ENCODE measurements at places on chromosomes 4 and X.

- DNase-seq = peak; percentile 3
Measured at GRCh38 chrX:76279007-76279406, 106.1 kb downstream of the PBDC1 start.

DNA sequence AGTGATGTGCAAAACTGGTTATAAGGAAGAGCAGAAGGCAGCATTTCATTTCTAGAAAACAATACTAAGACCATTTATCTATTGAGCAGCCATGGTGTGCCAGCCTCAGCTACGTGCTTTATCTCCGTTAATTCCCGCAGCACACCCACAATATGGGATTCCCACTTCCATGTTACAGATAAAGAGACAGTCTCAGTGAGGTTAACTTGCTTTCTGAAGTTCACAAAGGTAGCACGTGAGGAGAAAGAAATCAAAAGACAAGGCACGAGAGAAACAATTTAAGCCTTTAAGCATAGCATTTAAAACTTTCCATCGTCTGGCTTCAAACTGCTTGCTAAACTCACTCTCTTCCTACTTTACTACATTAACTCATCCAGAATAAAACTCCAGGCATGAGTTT lies 8.0 kb upstream of the RPL34 start:
- no peak for DNase-seq

- no peak for DNase-seq
Measured at GRCh38 chr4:150216726-150217125, 138.5 kb downstream of the DCLK2 start.

DNA sequence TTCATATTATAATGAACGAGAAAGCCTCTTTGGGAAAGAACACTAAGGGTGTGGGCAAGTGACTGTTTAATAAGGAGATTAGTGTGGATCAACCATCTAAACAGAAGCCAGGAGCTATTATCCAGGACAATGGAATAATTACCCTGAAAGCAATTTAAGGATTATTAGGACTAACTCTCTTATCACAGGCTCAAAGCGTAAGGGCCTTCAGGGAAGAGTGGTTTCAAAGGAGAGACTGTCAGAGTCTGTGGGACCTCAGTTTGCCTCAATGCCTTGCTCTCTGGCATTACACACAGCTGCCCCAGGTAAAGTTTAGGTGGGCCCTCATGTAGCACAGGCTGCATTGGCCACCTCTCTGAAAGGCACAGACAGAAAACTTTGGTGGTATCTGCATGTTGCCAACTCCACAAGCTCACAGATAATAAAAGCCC lies 717.2 kb upstream of the ADGRL3 start:
- no peak for DNase-seq

DNA sequence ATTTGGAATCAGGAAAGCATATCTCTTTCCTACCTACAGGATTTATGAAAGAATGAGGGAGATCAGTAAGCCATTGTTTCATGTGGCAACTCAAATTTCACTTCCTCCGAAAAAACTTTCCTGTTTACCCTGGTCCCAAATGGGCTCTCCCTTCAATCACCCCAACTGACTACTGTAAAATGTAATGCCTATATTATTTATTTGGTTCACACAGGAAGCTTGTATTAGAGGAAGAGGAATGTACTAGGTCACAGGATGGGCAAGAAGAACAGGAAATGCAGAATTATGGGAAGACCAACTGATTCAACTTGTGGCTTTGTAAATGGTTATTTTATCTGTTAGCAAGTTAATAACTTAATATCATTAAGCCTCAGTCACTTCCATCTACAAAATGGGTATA lies 23.1 kb downstream of the COL4A6 start:
- DNase-seq = no peak

DNA sequence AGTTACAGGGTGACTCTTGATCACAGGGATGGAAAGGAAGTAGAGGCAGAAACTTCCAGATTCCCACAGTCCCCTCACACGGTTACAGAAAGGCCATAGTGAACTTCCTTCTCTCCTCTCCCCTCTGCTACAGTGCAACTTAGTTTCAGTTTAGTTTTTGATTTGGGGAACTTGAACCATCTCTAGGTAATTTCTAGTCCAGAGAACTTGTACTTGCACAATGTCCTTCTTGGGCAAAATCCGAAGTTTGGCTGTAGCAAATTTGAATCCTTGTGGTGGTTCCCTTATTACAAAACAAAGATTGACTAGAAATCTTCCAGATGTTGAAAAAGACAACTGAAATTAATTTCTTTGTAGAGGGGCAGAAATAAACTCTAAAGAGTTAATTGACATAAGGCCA lies 1.2 kb upstream of the BLTP1 start:
- DNase-seq = no peak

- no peak for DNase-seq
Measured at GRCh38 chr4:72468904-72469502, 100.0 kb downstream of the ADAMTS3 start.

DNA sequence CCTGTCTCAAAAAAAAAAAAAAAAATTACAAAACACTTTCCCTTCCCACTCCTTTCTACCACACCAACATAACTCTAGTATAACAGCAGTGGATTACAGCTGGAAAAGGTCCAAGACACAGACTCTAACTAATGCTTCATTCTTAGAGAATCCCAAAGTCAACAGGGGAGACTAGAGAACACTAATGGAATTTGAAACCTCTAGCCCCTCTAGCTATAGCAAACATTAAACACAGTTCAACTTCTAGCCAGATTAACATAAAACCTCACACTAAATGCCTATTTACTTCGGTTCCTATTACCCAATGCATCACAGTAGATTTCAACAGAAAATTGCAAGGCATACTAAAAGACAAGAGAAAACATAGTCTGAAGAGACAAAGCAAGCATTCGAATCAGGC lies 10.5 kb upstream of the DHX15 start:
- DNase-seq = no peak

DNA sequence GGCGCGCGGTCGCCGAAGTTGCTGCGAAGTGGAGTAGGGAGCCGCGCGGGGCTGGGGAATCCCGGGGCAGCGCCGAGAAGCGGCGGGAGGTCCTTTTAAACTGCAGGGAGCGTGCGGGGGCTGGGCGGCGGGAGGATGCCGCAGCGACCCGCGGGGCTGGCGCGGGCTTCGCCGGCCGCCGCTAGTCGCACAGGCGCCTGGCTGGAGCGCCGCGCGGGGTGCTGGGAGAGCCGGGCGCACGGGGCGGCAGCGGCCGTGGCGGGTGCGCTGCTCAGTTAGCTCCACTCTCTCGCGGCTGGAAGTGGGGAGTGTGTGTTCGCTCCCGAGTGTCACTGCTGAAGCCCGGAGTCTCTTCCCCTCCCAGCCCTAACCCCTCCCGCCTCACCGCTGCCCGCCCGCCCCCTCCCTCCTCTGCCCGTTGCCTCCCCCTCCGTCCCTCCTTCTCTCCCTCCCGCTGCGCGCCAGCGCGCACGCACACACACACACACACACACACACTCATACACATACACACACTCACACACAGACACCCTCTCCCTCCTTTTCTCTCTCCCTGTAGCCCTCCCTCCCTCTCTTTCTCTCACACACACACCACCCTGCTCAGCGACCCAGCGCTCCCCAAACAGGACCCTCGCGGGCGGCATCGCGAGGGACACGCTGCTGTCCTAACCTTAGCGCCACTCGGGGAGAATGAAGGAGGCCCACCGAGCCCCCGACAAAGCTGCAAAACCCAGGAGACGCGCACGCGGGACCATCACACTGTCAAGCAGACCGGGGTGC lies at the start of gene NDNF:
TSS of gene NDNF (minus strand) at position 312 of the 780 bp plus-strand sequence. CDS start 26,698 bp downstream, outside the sequence.
- no peak for DNase-seq

DNA sequence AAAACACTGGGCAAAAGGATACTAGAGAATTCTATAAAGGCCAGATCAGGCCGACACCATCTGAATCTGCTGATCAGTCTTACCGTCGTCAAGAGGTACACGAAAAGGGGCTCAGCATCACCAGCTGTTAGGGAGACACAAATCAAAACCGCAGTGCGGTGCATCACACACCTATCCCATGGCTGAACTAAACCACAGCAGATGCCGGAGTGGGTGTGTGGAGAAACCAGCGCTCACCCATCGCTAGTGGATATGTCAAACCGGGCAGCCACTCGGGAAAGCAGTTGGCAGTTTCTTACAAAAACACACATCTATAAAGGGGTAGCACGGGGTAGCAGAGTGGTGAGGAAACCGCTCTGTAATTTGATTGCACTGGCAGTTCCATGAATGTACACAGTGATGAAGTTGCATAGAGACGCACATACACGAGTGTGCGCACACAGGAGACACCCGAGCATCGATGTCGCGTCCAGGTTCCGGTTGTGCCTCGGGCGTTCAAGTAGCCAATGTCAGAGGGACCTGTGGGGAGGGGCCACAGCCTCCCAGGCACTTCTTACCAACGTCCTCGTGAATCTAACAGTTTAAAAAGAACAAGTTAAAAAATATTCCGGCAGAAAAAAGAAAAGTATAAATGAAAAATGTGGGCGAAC lies 23.1 kb upstream of the CCNQ start:
- no peak for DNase-seq

DNA sequence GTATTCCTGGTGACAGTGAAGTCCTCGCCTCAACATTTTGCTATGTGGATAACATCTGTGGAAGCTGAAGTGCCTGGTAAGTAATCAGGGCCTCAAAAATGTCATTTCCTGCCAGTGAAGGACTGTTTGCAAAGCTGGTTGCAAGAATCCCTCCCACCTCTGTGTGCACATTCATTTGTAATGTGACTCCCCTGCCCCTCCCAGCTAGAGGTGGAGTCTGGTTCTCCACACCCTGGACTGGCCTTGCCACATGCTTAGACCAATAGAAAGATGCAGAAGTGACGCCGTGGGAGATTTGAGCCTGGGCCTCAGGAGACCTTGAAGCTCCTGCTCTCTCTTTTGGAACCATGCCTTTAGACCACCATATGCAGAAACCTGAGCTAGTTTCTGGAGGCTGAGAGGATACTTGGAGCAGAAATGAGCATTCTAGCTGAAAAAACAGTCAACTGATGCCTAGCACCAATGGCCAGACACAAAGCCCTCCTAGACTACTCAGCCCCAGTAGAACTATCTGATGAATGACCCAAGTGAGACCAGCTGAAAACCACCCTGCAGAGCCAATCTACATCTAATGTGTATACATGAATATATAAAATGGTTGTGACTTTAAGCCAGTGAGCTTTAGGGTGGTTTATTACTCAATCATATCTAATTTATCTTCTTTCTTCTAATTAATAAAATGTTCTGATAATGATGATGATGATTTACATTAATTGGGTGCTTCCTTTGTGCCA lies 47.8 kb upstream of the CRMP1 start:
- DNase-seq = no peak

DNA sequence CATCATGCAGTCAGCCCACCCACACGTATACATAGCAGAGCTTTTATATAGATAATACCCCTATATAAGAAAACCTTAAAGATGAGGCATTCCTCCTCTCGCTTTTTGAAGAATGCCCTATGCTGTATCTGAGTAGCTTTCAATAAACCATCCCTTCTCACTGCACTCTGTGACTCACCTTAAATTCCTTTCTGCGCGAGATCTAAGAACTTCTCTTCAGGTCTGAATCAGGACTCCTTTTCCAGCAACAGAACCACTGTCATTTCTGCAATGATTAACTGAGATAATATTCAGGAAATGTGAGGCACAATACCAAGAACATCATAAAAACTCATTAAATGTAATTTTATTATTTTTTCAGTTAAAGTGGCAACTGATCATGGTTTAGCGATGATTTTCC lies 76.4 kb upstream of the DCLK2 start:
- DNase-seq = no peak

GRCh38 chr4:667545-667925 lies 6.5 kb downstream of the ATP5ME start:
- no peak for DNase-seq

- DNase-seq = no peak
Measured at GRCh38 chrX:81348388-81348787, 146.5 kb downstream of the SH3BGRL start.

- DNase-seq = no peak
Measured at GRCh38 chr4:140963883-140964282, 169.4 kb downstream of the RNF150 start.

- DNase-seq = no peak
Measured at GRCh38 chrX:77442728-77443127, 4.5 kb upstream of the FGF16 start.

- DNase-seq = no peak
Measured at GRCh38 chr4:38078590-38079421, 118.6 kb downstream of the PTTG2 start.

Data from activated T-helper 1 cell treated with Interleukin-2 at 50 U/mL for 16 hours (primary cell).